Suprapubic skin (tissue), 4 donors: ENCODE measurements at places on chromosomes 6 and 20.

GRCh38 chr20:2178318-2179232 lies 76.9 kb downstream of the STK35 start:
- no peaks in the 10 kb centered on the region for H3K36me3 ChIP-seq
- H3K27me3 ChIP-seq, result peaks cover 6% of the 10 kb centered on the region
- no peak overlapping the region for H3K4me3 ChIP-seq

DNA sequence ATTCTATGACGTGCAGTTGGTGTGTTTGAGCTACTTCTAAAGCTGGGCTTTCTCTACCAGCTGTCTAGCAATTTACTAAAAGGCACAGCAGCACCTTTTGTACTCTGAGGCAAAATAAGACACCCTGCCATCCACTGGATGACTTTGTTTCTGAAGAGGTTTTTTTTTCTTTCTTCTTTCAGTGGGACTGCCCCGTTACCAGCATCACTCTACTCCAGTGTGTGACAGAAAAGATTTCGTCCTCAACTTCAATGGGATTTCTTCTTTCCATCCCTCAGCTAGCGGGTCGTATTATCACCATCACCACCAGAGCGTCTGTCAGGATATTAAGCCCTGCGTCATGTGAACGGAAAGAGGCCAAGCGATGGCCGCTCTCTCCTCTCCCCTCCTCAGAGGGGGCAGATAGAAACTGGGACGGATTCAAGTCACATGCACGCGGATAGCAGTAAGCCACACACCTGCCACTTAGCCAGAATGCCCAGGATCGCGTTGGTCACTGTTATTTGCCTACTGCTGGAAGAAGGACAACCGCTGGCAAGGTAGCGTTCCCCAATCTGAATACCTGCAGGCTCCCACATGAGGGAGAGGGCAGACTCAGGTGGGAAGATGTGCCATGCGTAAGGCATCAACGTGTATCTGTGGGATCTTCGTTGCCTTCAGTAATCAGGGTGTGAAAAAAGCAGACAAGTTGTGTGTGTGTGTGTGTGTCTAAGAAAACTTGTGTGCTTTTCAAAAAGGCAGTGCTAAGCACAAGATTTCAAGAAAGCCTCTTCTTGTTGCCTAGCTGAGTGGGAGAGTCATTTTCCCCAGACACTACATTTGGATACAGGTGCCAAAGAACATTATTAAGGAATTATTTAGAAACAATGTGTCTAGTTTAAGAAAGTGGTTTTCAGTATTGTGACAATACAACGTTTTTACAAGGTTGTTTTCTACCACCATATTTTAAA lies 5.4 kb downstream of the FOXF2 start:
- H3K36me3 ChIP-seq, result no peaks in the 10 kb centered on the region
- H3K4me3 ChIP-seq, result no peak overlapping the region
- H3K27me3 ChIP-seq, result peaks cover 96% of the 10 kb centered on the region
- DNase-seq, result no peak

DNA sequence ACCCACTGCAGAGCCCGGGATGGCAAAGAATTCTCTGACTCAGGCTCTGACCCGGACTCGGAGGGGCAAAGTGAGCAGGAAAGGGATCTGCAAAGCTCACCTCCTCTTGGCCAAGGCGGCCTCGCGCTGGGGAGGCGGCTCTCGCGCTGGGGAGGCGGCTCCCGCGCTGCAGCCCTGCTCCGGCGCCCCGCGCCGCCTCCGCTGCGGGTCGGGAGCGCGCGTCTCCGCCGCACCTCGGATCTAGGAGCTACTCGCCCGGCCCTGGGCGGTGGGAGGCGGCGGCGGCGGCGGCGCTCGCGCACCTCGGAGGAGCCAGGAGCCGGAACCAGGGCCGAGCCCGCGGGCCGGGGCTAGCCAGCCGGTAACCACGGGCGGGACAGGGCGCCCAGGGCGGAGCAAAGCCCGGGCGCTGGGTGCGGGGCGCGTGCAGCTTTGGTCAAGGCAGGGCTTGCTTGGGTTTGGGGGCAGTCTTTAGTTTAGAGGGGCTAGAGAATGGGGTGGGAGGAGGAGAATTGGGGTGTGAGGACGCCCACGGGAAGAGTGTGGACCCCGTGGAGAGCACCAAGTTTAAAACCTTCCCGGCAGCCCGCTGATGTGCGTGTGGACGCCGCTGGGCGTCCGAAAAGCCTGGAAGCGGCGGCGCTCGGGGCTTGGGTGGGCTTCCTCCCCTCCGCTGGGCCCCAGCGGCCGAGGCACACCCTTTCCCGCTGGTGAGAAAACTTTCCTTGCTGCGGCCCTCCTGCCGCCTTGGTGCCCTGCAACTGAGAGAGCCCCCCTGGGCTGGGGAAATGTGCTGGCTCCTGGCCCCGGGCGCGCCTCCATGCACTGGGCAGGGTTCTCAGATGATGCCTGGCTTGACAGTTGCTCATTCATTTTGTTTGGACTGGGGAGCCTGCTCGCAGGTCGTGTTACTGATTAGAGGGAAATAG lies at the start of gene MRAP2:
Gene MRAP2, plus strand, starts transcription at position 250 of the 929 bp plus-strand sequence. CDS start 21,547 bp downstream, outside the sequence.
- H3K4me3 ChIP-seq, result peak within 1 kb of the TSS; percentile 69
- DNase-seq, result no peak
- H3K4me1 ChIP-seq, result peaks cover 18% of the 10 kb centered on the region
- H3K27ac ChIP-seq, result no peak within 1 kb of the TSS
- H3K36me3 ChIP-seq, result no peaks in the 10 kb centered on the region

DNA sequence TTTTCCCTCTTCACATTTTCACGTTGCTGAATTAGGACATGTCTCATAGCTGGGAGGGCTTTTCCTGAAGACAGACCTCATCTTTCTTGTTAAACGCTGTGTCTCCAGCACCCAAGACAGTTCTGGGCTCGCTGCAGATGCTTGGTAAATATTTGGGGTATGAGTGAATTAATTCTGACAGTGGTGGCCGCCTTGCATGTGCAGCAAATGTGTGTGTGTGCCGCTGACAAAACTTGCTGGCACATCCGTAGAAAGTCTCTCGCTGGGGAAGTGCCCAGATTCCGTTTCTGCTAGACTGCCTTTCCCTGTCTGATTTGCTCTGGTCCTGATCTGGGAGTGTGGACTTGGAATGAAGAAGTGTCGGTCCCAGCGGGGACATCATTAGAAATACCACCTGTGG lies 48.2 kb upstream of the ZNFX1 start:
- peaks cover 10% of the 10 kb centered on the region for H3K27me3 ChIP-seq
- no peak for DNase-seq
- H3K27ac ChIP-seq, result no peak overlapping the region
- no peaks in the 10 kb centered on the region for H3K4me1 ChIP-seq

- peaks cover 12% of the 10 kb centered on the region for H3K27me3 ChIP-seq
- no peak overlapping the region for H3K27ac ChIP-seq
- DNase-seq, result no peak
- H3K36me3 ChIP-seq, result no peaks in the 10 kb centered on the region
- H3K4me1 ChIP-seq, result no peaks in the 10 kb centered on the region
- H3K4me3 ChIP-seq, result no peak overlapping the region
Observed at GRCh38 chr6:18533793-18534192, 146.6 kb downstream of the RNF144B start.

- no peak for DNase-seq
- no peak overlapping the region for H3K4me3 ChIP-seq
- H3K36me3 ChIP-seq, result peaks cover 31% of the 10 kb centered on the region
- no peaks in the 10 kb centered on the region for H3K27me3 ChIP-seq
Observed at GRCh38 chr20:64069614-64070243, 6.7 kb downstream of the TCEA2 start.

DNA sequence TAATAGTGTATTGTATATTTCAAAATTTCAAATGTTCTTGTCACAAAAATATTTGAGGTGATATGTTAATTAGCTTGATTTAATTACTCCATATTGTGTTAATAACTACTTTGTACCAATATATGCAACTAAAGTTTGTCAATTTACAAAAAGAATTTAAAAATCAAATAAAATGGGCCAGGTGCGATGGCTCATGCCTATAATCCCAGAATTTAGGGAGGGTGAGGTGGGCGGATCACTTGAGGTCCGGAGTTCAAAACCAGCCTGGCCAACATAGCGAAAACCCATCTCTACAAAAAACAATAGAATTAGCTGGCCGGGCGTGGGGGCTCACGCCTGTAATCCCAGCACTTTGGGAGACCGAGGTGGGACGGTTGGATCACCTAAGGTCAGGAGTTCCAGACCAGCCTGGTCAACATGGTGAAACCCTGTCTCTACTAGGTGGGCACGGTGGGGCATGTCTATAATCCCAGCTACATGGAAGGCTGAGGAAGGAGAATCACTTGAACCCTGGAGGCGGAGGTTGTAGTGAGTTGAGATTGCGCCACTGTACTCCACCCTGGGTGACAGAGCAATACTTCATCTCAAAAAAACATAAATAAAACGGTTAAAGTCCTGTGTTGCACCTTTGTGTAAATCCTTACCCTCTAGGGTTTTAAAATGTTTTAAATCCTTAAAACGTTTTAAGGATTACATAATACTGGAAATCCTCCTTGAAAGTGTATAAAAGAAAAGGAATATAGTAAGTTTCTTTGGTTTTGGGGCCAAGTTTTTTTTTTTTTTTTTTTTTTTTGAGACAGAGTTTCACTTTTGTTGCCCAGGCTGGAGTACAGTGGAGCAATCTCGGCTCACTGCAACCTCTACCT lies 4.0 kb downstream of the HSPA1B start:
- no peak overlapping the region for H3K27ac ChIP-seq
- peak overlapping the region; percentile 57 for H3K4me3 ChIP-seq
- H3K36me3 ChIP-seq, result no peaks in the 10 kb centered on the region
- no peaks in the 10 kb centered on the region for H3K27me3 ChIP-seq
- no peak for DNase-seq
- peaks cover 48% of the 10 kb centered on the region for H3K4me1 ChIP-seq

GRCh38 chr6:6556161-6556737 lies 32.3 kb upstream of the LY86 start:
- no peaks in the 10 kb centered on the region for H3K27me3 ChIP-seq
- peaks cover 2% of the 10 kb centered on the region for H3K4me1 ChIP-seq
- H3K27ac ChIP-seq, result no peak overlapping the region
- no peak for DNase-seq
- H3K4me3 ChIP-seq, result no peak overlapping the region
